MV-4-11 (cell line): ENCODE measurements at places on chromosomes 4 and X.

DNA sequence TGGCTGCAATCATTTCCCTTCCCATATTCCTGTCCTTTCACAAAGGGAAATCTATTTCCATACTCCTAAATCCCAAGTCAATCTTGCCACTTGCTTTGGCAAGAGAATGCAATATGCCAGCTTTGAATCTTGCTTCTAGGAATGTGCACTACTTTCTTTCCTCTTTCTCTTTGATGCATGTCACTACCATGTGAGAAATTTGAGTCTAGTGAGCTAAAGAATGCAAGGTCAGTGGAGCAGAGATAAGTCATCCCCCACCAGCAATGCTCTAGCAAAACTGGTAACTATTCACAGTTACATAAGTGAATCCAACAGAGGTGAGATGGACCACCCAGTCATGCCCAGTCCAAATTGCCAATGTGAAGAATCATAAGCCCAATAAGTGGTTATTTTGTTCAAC, 910.4 kb downstream of the RAB28 start:
- no peak for DNase-seq

DNA sequence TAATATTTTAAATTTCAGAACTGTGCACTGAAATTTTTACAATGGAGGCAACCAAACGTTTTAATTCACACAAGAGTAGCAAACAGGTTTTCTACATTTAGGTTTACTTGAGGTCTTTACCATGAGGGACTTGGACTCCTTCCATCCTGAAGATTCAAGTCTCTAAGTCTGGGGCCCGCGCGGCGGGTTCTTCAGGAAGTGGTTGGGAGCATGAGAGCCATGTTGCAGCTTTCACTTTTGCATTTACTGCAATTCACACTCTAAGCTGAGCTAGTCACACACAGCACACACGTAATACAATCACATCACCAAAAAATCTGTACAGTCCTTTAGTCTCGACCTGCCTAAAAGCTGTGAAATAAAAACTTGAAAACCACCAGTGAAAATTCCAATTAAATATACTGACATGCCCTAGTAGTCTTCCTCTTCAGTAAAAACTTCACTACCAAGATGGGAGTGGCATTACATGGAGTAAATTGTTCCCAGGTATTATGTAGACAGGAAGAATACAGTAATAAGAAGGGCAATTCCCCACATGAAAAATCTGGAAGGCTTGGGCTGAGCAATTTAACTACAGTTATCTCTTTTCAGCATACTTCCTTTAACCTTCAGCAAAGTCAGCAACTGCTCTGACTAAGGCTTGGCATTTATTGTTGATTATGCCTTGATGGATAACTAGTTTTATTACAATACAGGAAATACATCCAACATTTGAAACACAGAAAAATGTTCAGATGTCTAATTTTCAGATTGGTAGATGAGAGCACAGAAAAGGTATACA, 571.1 kb upstream of the DIPK2B start:
- DNase-seq = peak; percentile 60

DNA sequence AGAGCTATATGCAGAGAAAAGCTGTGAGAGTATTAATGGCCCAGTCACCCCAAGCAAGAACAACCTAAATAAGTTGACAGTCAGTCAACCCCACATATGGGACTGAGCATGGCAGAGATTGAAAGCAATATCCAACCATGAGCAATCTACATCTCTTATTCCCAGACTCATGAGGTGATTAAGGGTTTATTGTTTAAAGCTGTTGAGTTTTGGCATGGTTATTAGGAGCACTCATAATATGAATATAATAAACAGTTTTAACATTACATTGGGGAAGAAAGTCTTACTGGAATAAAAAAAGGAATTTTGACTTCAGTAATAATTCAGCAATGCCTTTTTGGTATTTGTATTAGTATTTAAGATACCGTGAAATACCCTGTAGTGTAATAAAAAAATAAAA, 1627.4 kb downstream of the STIM2 start:
- no peak for DNase-seq

DNA sequence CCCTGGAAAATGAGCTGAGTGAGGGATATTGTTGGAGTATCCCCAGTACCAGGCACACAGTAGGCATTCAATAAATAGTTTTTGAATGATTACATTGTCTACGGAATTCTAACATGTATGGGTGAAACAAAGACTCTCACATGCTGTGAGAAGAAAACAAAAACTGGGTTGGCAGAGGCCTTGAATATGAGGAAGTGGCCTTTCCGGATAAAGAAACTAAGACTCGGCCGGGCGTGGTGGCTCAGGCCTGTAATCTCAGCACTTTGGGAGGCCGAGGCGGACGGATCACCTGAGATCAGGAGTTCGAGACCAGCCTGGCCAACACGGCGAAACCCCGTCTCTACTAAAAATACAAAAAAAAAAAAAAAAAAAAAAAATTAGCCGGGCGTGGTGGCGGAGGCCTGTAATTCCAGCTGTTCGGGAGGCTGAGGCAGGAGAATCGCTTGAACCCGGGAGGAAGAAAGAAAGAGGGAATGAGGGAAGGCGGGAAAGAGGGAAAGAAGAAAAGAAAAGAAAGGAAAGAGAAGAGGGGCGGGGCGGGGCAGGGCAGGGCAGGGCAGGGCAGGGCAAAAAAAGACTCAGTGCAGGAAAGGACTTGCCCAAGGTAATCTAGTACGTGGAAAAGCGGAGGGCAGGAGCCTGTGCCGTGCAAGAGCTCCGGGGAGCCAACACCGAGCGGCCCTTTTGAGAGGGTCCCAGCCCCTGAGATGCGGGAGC, 689 bp upstream of the TMA16 start:
- peak; percentile 83 for DNase-seq

GRCh38 chr4:17726911-17727310, 54.5 kb downstream of the FAM184B start:
- DNase-seq = no peak

DNA sequence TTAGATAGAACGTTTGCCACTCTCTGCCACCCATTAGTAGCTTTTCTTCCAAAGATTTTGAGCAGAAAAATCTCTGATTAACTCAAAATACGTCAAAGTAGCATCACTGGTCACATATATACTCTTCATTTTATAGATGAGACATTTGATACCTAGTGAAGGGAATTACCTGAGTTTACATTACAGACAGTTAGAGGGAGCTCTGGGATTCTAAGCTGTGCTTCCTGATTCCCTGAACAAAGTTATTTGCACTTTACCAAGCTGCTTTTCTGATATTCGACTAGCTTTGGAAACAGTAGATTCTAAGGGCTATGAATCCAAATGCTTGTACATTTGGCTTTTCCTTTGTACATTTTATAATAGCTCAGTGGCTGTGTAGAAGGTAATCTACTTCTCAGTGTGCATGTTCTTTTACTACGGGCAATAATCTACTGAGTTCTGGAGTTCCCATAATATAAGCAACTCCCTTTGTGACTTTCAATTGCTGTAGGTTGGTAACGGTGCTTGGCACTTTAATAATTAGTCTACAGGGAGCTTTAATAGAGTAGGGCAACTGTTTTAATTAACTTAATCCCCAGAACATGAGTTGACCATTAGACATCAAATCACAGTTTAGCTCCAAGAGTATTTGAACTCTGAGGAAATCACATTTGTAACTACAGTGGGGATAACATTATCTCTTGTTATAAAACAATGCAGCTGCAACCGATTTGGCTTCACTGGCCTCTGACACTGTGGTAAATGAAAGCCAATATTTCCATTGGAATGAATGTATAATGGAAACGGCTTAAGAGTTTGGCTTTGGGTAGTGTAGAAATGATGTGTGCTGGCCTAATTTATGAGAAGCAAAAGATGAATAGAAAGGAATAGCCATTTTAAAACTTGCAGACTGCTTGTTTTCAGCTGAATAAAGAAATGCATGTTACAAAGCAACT, 1602.4 kb downstream of the STIM2 start:
- no peak for DNase-seq

DNA sequence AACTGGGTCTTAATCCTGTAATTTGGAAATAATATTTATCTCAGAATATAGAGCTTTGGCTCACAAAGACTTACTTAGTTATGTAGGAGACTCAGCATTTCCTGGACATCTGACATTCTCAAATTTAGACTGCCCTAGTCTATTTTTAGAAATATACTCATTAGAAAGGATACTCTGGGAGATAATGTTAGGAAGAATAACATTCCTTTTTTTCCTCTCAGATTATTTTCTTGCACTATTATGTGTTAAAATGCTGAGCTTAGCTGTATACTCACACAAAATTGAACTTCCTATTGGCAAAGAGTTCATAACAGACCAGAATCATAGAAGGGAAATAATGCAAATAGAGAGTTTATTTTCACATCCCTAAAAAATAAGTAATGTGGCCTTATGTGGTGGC, 1424.9 kb upstream of the PCDH7 start:
- no peak for DNase-seq

- no peak for DNase-seq
These were observed 81.5 kb upstream of the IL13RA2 start for GRCh38 chrX:115098897-115099296.

DNA sequence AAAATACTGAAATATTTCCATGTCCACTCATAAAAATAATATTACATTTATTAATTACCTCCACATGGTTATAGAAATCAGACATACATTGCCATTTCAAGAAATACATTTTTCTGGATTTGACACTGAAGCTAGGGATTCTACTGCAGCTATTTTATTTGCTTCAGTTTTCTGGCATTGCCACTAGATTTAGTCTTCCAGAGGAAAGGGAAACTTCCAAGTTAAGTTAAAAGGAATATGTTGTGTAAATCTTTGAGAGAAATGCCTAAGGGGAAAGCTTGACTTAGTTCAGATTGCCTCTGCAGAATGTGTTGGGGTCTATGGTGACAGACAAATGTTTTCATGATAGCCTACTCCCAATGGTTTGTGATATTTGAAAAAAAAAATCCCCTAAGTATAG, 1631.3 kb downstream of the PCDH18 start:
- no peak for DNase-seq

GRCh38 chrX:71533516-71533850, 579 bp downstream of the OGT start:
- no peak for DNase-seq

GRCh38 chr4:22625311-22625710, 67.4 kb upstream of the GBA3 start:
- no peak for DNase-seq

DNA sequence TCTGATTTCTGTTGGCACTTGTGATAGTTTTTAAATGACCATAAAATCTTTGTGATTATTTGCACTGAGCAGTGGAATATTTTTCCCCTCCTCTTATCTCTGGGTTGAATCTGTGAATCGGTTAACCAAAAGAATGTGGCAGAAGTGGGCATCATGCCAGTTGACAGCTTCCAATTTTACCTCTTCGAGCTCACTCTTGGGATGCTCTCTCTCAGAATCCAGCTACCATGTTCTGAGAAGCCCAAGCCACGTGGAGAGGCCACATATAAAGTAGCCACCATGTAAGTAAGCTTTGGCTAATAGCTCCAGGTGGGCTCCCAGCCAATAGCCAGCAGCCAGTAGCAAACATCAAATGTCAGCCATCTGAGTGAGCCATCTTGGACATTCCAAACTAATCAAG, 12.9 kb upstream of the WDR19 start:
- DNase-seq = no peak

GRCh38 chr4:182555997-182556418, 312.8 kb downstream of the TENM3 start:
- no peak for DNase-seq

GRCh38 chr4:96025011-96025410, 185.1 kb downstream of the PDHA2 start:
- DNase-seq = no peak

DNA sequence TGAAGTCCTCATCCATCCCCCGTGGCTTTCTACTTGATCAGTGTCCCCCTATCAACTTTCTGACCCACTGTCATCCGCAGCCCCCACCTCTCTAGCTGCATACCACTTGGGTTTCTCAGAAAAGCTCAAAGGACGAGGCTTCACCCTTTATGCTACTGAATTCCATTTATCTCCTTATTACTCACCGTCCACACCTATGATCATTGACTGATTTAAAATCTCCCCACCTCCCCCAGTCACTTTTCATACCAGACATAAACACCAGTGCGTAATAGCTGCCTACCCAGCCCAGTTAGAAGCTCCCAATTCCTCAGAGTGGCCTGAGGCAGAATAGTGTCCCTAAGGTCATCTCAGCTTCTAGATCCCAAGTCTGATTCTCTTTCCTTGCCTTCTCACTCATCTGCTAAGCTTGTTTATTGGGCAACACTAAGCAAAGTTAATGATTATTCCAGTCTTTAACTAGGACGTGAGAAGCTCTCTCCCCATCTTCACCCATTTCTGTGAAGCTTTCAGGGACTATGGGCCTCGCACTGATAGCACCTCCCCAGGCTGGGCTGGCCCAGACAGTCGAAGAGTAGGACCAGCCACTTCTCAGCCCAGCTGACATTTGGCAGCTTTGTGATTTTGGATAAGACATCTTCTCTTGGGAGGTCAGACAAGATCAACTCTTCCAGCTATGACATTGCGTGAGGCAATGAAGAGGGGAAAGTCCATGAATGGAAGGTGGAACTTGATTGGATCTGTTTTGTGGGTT, 7.2 kb upstream of the DDX60L start:
- DNase-seq = no peak

- no peak for DNase-seq
These were observed 9.3 kb downstream of the CETN2 start for GRCh38 chrX:152821145-152821765.

DNA sequence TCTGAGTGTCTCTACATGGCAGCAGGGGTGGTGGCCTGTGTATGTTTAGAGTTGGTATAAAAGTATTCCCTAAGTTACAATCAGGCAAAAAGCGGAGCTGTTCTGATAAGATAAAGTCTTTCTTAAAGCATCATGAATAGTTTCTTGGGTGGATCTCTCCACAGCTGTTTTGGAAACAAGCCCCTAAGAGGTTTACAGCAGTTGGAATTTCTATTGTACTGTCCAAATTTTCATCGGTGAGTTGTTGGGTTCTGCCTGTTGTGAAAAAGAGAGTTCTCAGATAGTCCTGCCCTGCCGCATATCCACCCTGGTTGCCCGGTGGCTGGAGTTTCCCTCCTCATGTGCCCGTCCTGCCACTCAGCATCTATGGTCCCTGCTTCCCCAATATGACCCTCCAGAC, 50.1 kb downstream of the C4orf51 start:
- DNase-seq = no peak

- DNase-seq = peak; percentile 67
These were observed 28.7 kb downstream of the IL13RA1 start for GRCh38 chrX:118756101-118756500.

GRCh38 chr4:121734571-121734970, 30.4 kb downstream of the SMIM43 start:
- no peak for DNase-seq

- DNase-seq = no peak
These were observed 92.7 kb downstream of the AR start for GRCh38 chrX:67636532-67636931.

- peak; percentile 68 for DNase-seq
These were observed 45.6 kb upstream of the CHRNA9 start for GRCh38 chr4:40289366-40290188.

- peak; percentile 93 for DNase-seq
These were observed 83.6 kb upstream of the STX18 start for GRCh38 chr4:4625488-4625887.

- DNase-seq = peak; percentile 64
These were observed 56.3 kb downstream of the DTHD1 start for GRCh38 chr4:36337665-36338185.
